ENCODE measurements at places on chromosomes 5 and 9.

GRCh38 chr5:143356855-143357583, 46.5 kb downstream of the NR3C1 start:
- DNase-seq: no peak

DNA sequence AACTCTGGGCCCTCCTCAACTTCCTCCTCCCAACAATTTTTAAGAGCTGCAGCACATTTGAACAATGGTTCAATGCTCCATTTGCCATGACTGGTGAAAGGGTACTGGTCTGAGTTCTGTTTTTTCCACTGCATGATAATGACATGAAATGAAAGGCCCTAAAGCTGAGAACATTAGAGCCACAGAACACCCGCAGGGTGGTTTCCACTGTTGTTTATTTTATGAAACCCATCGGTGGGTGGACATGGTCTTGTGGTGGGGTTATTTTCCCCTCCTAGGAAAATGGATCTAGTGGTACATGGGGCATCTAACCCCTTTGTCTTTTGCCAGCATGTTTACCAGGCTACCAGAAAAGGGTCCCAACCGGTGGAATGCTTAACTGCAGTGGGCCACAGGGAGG, 71.8 kb downstream of the SMARCA2 start:
- no peak for DNase-seq

DNA sequence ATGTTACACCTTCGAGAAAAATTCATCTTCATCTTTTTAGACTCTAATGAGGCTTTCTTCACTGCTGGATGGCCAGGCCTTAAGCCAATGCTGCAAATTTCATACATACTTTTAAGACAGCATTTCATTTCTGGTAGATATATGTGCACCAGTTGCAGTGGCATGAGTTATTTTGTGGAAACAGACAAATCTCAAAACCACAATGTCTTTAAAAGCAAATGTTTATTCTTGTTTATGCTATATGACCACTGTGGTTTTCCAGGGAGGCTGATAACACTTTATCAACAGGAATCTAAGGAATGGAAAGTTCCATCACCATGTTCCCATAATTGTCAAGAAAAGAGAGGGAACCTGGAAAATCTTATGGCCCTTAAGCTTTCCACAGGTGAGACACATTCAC, 27.7 kb downstream of the CDH9 start:
- no peak for DNase-seq

GRCh38 chr5:137461391-137462264, 37.5 kb downstream of the SPOCK1 start:
- DNase-seq: no peak

- DNase-seq: no peak
These were observed 41.9 kb upstream of the IPPK start for GRCh38 chr9:92711844-92712243.

GRCh38 chr9:91659529-91660495, 236.2 kb upstream of the NFIL3 start:
- DNase-seq: no peak

GRCh38 chr5:27701931-27702903, 663.8 kb upstream of the CDH9 start:
- DNase-seq: no peak

GRCh38 chr9:34907044-34907443, 51.0 kb upstream of the PHF24 start:
- DNase-seq: no peak

DNA sequence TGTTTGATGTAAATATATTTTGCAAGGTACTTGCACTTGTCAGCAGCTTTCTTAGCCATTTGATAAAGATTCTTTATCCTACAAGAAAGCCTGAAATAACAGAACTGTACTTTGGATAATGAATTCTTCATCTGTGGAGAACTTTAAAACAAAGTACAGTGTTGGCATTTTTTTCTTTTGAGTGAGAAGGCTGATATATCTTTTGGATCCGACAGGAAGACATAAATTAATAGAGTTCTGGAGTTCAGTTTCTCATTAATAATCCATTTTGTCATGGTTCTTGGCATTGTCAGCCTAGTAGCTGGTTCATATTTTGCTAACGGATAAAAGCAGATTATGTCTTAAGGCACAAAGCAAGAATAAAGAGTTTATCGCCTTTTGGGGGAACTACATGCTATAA, 17.0 kb downstream of the PBX3 start:
- no peak for DNase-seq

- DNase-seq: no peak
These were observed 1121.6 kb downstream of the MAT2B start for GRCh38 chr5:164627021-164627420.

GRCh38 chr9:18683851-18684250, 209.9 kb downstream of the ADAMTSL1 start:
- no peak for DNase-seq

GRCh38 chr9:16045651-16046280, 492.9 kb downstream of the CCDC171 start:
- DNase-seq: no peak

GRCh38 chr5:163877865-163878264, 372.4 kb downstream of the MAT2B start:
- no peak for DNase-seq

- no peak for DNase-seq
These were observed 53.8 kb downstream of the CDC14B start for GRCh38 chr9:96565671-96566497.

- DNase-seq: no peak
These were observed 176.9 kb downstream of the FGF1 start for GRCh38 chr5:142509026-142509425.

- DNase-seq: no peak
These were observed 10.8 kb upstream of the ARSI start for GRCh38 chr5:150313501-150313900.

Data from stimulated activated CD8-positive, alpha-beta memory T cell treated with anti-CD3 and anti-CD28 coated beads, Interleukin-4, amount 100 ng/mL, for 4 hours (primary cell).